ENCODE measurements at places on chromosomes 16 and 17.

DNA sequence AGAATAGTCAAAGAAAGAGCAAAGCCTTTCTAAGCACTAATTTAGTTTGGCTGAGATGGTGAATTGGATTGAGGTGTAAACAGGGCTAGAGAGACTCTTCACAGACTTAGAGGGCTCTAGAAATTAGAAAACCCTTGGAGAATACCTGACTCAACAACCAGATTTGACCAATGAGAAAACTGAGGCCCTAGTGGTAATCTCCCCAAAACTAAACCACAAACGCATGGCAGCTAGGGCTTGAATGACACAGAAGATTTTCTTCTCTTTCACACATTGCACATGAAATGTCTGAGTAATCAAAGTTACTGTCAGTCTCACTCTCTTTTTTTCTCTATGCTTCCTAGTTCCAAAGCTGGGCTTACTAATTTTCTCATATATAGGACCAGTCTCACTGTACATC is 314.5 kb upstream of the KCNJ16 start:
- no peak overlapping the region for H3K27ac ChIP-seq
- H3K4me1 ChIP-seq: no peaks in the 10 kb centered on the region
- H3K36me3 ChIP-seq: no peaks in the 10 kb centered on the region
- DNase-seq: no peak
- H3K27me3 ChIP-seq: no peaks in the 10 kb centered on the region
- no peak overlapping the region for H3K4me3 ChIP-seq

GRCh38 chr17:34670618-34671017 is 91.2 kb downstream of the TMEM132E start:
- H3K4me3 ChIP-seq: no peak overlapping the region
- no peaks in the 10 kb centered on the region for H3K27me3 ChIP-seq
- no peak for DNase-seq
- H3K4me1 ChIP-seq: no peaks in the 10 kb centered on the region
- H3K27ac ChIP-seq: no peak overlapping the region
- no peaks in the 10 kb centered on the region for H3K36me3 ChIP-seq

GRCh38 chr17:64551461-64551860 is 44.7 kb downstream of the CEP95 start:
- H3K27me3 ChIP-seq: no peaks in the 10 kb centered on the region
- peaks cover 68% of the 10 kb centered on the region for H3K36me3 ChIP-seq
- no peak for DNase-seq
- H3K4me3 ChIP-seq: no peak overlapping the region
- no peaks in the 10 kb centered on the region for H3K4me1 ChIP-seq

- H3K4me3 ChIP-seq: no peak overlapping the region
- no peaks in the 10 kb centered on the region for H3K4me1 ChIP-seq
- DNase-seq: no peak
- H3K27ac ChIP-seq: no peak overlapping the region
These were observed 205.1 kb upstream of the MAF start for GRCh38 chr16:79805621-79806020.

- H3K4me1 ChIP-seq: no peaks in the 10 kb centered on the region
- no peaks in the 10 kb centered on the region for H3K27me3 ChIP-seq
- no peak for DNase-seq
- H3K36me3 ChIP-seq: peaks cover 13% of the 10 kb centered on the region
- no peak overlapping the region for H3K4me3 ChIP-seq
These were observed 22.7 kb downstream of the UTS2R start for GRCh38 chr17:82394278-82394677.

DNA sequence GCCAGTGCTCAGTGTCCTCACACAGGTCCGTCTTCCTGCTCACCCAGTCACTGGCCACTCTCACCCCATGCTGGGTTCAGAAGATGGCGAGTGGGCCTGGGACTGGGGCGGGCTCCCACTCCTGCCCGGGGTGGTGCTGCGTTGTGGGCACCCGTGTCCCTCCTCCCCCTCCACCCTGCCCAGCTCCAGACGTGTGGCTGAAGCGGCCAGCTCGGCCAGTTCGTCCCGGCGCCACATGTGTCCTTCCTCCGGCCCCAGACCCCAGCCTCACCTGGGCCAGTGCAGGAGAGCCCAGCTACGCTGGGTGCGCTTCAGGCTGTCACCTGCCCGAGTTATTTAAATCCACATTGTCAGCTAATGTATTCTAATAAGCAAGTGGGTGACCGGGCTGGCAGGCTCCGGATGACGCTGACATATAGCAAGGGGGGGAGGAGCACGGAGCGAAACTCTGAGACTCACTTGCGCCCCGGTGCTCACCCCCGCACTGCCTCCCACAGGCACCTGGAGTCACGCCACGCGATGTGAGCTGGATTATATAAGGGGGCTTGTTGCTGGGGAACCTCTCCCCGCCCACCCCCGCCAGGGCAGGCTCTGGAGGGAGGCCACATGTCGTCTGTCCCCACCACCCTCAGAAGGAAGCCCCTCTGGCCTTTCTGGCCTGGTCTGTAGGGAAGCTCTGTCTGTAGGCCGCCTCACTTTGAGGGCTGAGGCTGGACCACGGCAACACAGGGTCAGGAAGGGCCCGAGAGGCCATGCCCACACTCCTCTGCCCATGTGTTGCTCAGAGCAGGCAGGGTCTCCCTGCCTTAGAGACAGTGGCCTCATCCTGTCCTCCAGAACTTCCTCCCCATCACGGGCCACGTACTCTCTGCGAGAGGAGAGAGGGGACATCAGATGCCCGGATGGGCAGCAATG is 7.1 kb upstream of the BAIAP2 start:
- H3K36me3 ChIP-seq: no peaks in the 10 kb centered on the region
- H3K4me3 ChIP-seq: no peak overlapping the region
- peaks cover 13% of the 10 kb centered on the region for H3K4me1 ChIP-seq
- H3K27me3 ChIP-seq: no peaks in the 10 kb centered on the region
- H3K27ac ChIP-seq: no peak overlapping the region

DNA sequence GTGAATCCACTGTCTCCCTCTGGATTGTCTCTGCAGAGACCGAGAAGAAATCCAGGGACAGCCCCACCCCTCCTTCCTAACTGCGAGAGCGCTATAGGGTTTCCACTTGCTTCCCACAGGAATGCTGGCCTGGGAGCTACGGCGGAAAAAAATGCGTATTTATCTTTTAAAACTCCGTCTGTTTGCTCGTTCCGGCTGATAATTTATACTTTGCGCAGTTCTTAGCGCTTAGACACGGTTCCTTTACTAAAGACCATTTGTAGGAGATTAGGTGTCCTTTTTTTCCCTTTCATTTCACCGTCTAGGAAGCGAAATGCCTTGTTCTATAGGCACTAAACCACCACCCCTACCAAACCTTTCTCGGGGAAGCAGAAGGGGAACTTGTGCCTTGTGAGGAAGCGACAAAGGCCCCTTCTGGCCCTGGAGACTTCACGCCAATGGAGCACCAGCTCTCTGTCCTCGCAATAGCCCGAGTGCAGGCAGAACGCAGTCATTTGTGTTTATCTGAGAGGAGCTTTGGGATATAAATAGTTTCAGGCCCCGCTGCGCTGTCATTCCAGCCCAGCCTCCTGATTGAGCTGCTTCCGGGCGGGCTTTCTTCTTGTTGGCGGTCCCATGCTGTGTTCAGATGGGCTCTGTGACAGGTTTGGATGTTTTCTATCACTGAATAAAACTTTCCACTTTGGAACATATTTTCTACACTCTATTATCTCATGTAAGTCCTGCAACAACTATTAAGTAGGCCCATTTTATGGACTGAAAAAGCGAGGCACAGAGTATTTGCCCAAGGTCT is 791 bp upstream of the SUPT4H1 start:
- peak; percentile 22 for DNase-seq
- H3K27me3 ChIP-seq: no peaks in the 10 kb centered on the region
- H3K4me1 ChIP-seq: peaks cover 29% of the 10 kb centered on the region

- H3K27me3 ChIP-seq: no peaks in the 10 kb centered on the region
- peak overlapping the region; percentile 81 for H3K27ac ChIP-seq
- peak overlapping the region; percentile 20 for H3K4me3 ChIP-seq
- peaks cover 42% of the 10 kb centered on the region for H3K4me1 ChIP-seq
- peak; percentile 25 for DNase-seq
- no peaks in the 10 kb centered on the region for H3K36me3 ChIP-seq
These were observed 7.4 kb upstream of the B9D1 start for GRCh38 chr17:19369846-19370492.

DNA sequence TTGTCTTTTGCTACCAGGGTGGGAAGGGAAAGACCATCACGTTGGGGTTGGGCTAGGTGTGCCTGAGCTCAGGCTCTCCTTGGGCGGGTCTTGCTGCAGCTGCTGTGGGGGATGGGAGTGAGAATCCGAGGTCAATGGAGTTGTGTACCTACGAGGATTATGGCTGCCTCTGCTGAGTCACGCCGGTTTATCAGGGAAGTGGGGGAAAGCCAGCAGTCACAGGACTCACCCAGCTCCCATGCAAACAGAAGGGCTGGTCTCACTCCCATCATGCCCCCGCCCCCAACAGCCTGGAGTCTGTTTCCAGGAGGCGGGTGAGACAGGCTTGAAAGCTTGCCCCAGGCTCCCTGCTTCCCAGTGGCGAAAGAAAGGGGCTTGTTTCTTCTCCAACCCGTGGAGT is 1259.0 kb upstream of the GOT2 start:
- no peak overlapping the region for H3K4me3 ChIP-seq
- no peak for DNase-seq
- no peaks in the 10 kb centered on the region for H3K4me1 ChIP-seq
- H3K36me3 ChIP-seq: no peaks in the 10 kb centered on the region
- no peaks in the 10 kb centered on the region for H3K27me3 ChIP-seq

GRCh38 chr17:45867171-45867570 is 22.5 kb downstream of the SPPL2C start:
- no peaks in the 10 kb centered on the region for H3K27me3 ChIP-seq
- DNase-seq: no peak
- H3K27ac ChIP-seq: no peak overlapping the region
- H3K36me3 ChIP-seq: no peaks in the 10 kb centered on the region
- no peaks in the 10 kb centered on the region for H3K4me1 ChIP-seq

DNA sequence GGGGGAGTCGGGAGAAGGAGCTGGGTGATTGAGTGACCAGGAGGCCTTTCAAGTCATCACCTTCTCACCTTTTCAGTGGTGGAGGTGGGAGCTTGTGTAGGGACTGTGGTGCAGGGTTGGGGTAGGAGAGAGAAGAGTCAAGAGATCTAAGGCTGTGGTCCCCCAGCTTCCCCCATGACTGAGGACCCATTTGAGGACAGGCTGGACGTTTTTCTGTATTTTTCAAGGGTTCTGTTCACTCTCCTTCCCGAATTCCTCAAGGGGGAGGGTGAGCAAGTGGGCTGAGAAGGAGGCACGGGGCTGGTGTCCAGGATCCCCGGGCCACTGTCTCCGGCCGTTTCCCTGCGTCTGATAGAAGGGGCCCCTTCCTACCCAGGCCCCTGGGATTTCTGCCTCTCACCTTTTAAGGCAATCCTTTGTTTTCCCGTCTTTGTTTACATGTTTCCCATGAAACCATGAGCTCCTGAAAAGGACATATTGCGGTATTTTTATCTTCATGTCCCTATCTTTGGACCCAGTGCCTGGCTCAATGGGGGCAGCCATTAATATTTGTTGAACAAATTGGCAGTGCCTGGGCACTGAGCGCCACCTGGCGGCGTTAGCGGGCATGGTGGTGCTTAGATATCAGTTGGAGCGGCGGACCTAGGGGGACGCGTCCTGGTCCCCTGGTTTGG is 9.2 kb upstream of the CD300A start:
- H3K27ac ChIP-seq: no peak overlapping the region
- peaks cover 71% of the 10 kb centered on the region for H3K4me1 ChIP-seq
- peaks cover 24% of the 10 kb centered on the region for H3K27me3 ChIP-seq

GRCh38 chr16:76529120-76529519 is 251.9 kb downstream of the CNTNAP4 start:
- H3K27ac ChIP-seq: no peak overlapping the region
- no peaks in the 10 kb centered on the region for H3K4me1 ChIP-seq
- no peak for DNase-seq
- H3K4me3 ChIP-seq: no peak overlapping the region

GRCh38 chr16:27691721-27692120 is 141.8 kb downstream of the KATNIP start:
- no peaks in the 10 kb centered on the region for H3K27me3 ChIP-seq
- H3K4me3 ChIP-seq: no peak overlapping the region
- no peak overlapping the region for H3K27ac ChIP-seq
- DNase-seq: no peak
- no peaks in the 10 kb centered on the region for H3K4me1 ChIP-seq
- peaks cover 2% of the 10 kb centered on the region for H3K36me3 ChIP-seq

DNA sequence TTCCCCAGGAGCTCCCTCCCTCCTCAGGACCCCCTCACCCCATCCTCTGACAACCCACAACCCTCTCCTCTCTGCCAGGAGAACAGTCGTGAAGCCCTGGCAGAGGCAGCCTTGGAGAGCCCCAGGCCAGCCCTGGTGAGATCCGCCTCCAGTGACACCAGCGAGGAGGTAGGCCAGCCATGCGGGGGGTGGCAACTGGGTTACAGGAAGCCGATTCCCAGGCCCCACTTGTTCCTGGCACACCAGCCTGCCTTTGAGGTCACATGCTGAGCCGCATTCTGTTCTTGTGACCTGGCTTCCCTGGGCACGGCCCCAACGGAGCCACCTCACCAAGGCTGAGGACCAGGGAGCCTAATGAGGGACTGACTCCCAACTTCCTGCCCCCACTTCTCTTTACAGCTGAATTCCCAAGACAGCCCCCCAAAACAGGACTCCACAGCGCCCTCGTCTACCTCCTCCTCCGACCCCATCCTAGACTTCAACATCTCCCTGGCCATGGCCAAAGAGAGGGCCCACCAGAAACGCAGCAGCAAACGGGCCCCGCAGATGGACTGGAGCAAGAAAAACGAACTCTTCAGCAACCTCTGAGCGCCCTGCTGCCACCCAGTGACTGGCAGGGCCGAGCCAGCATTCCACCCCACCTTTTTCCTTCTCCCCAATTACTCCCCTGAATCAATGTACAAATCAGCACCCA is 7.9 kb downstream of the NAT9 start:
- peak overlapping the region; percentile 10 for H3K27ac ChIP-seq
- H3K27me3 ChIP-seq: no peaks in the 10 kb centered on the region
- H3K4me3 ChIP-seq: no peak overlapping the region
- no peaks in the 10 kb centered on the region for H3K4me1 ChIP-seq

DNA sequence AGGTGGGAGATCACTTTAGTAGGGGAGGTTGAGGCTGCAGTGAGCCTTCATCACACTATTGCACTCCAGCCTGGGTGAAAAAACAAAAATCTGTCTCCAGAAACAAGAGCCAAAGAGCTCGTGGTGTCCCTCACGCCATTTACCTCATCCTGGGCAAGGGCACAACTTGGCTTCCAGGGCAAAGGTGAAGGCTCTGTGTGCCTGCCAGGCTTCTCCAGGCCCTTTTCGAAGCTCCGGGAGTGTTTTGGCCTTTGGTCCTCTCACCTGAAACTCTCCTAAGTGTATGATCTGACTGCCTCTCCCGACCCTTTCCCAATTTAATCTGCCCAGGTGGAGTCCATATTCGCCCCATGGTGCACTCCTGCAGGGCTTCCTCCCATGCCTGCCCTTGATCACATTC is 11.6 kb upstream of the CES3 start:
- no peak overlapping the region for H3K27ac ChIP-seq
- no peak for DNase-seq
- H3K4me1 ChIP-seq: peaks cover 25% of the 10 kb centered on the region
- no peaks in the 10 kb centered on the region for H3K36me3 ChIP-seq
- H3K4me3 ChIP-seq: no peak overlapping the region
- peaks cover 47% of the 10 kb centered on the region for H3K27me3 ChIP-seq

GRCh38 chr17:36947922-36948716 is 635 bp upstream of the AATF start:
- H3K4me1 ChIP-seq: peaks cover 12% of the 10 kb centered on the region
- peaks cover 28% of the 10 kb centered on the region for H3K27me3 ChIP-seq
- H3K4me3 ChIP-seq: peak overlapping the region; percentile 91
- no peak for DNase-seq

Data from T-cell (primary cell).